ENCODE measurements at places on chromosomes 12 and 14.

DNA sequence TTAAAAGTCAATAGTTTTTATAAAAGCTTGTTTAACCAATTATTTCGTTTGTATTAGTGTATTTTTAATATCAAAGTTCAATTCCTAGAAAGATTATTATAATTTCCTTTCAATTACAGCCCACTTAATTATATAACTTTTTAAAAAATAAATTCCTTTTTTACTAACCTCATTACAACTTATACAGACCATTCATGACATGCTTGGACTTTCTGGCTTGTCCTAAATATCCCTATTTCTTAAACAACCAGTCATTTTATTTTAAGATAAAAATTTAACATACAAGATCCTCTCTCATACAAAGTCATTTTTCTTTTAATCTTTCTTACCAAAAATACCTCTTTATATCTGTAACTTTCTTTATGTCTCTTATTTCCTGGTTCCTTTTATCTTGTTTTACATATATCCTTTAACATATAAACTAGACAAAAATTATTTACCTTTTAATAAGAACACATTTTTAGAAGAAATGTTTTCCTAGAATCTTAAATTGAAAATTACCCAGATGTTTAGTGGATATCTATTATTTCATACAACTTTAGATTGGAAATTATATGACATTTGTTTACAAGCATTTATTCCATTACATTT is 10.4 kb upstream of the TMEM263 start:
- DNase-seq: no peak

DNA sequence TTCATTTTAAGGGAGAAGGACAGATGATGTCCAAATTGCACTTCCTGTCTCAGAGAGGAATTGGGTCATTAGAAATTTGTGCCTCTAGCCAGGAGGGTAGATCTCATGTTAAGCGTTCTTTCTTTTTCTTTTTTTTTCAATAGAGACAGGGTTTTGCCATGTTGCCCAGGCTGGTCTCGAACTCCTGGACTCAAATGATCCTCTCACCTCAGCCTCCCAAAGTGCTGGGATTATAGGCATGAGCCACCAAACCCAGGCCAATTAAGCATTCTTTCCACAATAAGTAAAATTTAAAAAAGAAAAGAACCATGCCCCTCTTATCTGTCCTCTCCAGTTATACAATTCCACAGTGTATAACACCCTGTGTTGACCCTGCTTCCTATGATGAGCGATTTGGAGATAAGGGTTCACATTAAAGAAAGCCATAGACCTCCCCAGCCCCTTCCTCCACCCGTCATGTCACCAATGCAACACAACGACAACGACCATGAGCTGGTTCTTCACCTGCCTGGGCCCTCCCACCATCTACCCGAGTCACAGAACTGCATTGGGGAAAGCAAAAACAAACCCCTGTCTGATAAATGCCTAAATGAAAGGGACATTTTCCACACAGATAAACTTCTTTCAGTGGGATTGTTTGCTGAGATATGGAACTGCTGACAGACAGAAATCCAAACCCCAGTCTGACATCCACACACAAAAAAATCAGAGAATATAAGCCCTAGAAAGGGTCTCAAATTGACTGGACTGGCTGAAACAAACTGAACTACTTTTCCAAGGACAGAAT is 37.3 kb downstream of the SSH1 start:
- no peak for DNase-seq

GRCh38 chr12:109988903-109989302 is 7.3 kb downstream of the GIT2 start:
- no peak for DNase-seq

DNA sequence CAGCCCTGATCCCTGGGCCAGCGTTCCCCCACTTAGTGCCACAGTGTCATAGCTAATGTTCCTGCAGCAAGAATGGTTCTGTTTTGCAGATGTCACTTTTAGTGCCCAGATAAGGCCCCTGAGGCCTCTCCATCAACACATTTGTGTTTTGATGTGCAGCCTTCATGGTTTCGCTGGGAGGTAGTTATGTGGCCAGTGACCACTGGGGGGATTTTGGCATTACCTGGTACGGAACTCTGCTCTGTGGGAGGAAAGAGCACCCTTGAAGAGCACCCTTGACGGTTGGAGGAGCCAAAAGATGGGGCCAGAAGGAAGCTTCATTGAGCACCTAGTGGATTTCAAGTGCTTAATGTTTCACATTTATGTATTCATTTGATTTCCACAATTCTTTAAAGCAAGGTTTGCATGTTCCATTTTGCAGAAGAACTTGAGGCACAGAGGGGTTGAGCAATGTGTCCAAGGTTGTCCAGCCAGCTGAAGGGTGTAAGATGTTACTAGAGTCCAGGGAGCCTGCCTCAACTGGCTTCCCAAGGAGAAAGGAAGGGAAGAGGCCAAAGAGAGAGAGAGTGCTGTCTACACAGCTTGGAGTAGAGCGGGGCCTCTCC is 13.0 kb downstream of the SERPINA11 start:
- DNase-seq: no peak

DNA sequence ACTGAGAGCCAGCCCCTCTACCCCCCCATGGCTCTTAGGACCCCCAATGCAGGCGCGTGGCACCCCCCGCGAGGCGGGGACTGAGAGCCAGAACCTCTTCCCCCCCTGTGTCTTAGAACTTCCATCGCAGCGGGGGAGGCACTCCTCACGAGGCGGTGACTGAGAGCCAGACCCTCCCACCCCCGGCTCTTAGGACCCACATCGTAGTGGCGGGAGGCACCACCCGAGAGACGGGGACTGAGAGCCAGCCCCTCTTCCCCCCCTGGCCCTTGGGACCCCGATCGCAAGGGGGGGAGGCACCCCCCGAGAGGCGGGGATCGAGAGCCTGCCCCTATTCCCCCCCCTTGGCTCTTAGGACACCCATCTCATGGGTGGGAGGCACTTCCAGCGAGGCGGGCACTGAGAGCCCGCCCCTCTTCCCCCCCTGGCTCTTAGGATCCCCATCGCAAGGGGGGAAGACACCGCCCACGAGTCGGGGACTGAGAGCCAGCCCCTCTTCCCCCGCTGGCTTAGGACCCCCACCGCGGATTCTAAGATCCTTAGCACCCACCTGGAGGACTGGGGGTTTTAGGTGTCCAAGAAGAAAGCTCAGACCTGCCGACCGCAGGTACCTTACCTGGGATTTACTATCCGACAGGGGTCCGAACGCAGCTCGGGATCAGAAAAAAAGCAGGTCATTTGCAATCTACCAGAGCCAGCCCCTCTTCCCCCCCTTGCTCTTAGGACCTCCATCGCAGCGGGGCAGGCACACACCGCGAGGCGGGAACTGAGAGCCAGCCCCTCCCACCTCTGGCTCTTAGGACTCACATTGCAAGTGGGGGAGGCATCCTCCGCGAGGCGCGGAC is 44.9 kb downstream of the DDX11 start:
- peak; percentile 32 for DNase-seq

DNA sequence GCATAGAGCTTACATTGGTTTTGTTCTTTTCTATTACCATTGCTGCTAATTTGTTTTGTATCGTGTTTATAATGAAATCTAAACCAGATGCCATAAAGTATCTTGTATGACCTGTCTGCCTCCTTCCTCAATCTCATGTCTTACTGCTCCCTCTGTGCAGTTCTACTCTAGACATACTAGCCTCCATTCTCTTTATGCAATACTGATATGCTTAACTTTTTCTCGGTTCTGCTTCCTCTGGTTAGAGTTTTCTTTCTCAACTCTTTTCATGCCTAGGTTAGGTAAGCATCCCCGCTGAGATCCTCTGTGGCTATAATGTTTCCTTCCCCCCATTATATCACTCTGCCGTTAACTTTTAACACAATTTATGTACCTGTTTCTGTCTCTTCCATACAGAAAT is 852.3 kb downstream of the TRHDE start:
- no peak for DNase-seq

DNA sequence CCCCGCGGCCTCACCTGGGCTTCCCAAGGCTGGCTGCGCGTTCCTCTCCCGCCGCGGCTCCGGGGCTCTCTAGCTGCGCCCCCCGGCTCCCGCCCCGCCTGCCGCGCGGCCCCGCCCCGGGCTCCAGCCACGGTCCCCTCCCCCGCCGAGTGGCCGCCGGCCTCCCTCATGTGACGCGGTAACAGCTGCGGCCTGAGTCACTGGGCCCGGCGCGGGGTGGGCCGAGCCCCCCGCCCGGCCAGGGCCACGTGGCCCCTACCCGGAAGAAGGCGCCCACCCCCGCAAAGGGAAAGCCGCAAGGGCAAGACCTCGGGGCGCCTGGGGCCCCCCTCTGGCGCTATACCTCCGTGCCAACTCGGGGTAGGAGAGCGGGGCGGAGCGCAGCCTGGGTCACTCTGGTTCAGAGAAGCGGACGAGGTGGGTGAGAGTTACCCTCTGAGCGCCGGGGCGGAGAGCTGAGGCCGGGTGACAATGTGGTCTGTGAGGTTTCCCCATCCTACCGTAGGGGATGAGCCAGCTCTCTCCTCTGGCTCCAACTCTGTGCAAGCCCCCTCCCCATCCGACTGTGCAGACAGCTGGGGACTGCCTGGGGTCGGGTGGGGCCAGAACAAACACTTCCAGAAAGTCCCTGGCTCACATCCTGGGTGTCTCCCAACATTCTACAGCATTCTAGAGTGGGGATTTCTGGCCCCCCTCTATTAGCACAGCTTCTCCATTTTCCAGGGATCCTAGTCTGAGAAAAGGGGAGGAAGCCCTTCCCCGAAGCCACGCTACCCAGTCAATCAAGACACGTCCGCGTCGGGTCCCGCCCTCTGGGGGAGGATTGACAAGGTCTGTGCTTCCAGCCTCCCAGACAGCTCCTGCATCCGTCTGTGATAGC is at the start of gene CD63:
CD63 (minus strand) TSS at position 71 of the 880 bp plus-strand sequence. CDS start 668 bp downstream, outside the sequence.
- DNase-seq: peak; percentile 96

DNA sequence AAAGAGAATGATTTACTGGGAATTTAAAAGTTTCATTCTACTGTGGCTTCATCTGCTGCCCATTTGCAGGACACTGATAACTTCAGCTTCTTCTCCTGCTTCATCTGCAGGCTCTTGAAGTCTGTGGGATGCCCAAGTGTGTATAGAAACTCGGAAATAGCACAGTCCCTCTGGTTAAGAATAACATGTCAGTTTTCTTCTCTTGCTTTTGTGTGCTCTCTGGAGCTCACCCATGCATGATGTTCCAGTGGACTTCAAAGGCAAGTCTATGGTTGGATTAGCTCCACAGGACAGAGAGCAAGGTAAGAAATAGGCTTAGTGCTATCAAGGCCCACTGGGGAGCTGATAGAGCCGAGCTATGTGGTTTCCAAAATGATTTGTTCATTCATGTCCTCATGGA is 13.7 kb downstream of the RMST start:
- no peak for DNase-seq

Data from fibroblast of skin of scalp (primary cell).